CD4-positive, alpha-beta T cell treated with Interleukin-15 for 4 hours (primary cell): ENCODE measurements at places on chromosomes 1 and 21.

- no peak for DNase-seq
These were observed 119.7 kb upstream of the WNT4 start for GRCh38 chr1:22262583-22262982.

DNA sequence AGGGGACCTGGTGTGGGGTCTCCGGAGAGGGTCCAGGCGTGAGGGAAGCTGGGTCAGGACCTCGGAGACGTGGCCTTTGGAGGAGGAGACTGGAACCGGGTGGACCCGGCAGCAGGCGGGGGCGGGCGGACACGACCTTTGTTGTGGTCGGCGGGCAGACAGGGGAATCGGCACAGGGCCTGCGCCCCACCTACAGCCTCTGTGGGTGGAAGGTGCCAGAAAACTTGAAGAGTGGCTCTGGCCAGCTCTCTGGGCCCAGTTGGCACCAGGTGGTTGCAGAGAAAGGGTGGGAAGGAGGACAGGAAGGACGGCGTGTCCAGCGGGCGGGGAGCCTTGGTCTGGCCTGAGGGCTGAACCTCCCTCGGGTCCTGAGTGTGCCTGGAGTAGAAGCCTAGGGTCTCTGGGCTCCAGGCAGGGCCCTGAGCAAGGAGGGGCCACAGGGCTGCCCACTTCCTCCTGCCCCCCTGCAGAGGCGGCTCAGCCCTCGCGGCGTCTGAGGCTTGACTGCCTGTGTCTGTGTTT, 7.7 kb upstream of the TTLL10 start:
- DNase-seq, result no peak

- no peak for DNase-seq
These were observed 265.8 kb downstream of the NFIA start for GRCh38 chr1:61348025-61348665.

DNA sequence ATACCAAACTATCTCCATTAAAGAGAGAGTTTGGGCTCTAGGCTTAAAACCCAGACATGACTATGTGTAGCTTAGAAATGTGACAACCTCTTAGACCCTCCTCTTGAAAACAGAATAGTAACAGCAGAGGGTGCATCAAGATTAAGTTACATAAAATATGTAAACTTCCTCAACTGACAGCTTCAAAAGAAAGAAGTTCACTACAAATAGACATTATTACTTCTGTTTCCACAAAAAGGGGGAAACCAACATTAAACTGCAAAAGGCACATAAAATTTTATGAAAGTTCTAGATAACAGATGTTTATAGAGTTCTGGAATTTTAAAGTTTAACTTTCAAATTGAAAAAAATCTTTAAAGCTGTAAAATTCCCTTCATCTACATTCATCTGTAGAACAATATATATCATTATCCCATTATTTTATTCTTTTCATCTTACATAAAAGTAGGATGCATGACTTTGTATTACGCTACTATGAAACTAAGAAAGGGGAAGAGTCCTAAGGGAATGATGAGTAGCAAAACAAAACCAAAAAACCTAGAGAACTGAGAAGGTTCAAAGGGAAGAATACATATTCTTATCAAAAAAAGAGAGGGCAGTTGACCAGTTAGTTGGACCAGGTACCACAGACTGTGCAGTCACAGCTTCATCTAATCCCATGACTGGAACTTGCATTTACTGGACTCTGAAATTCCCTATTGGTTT, 177.0 kb downstream of the SIPA1L2 start:
- DNase-seq, result no peak

DNA sequence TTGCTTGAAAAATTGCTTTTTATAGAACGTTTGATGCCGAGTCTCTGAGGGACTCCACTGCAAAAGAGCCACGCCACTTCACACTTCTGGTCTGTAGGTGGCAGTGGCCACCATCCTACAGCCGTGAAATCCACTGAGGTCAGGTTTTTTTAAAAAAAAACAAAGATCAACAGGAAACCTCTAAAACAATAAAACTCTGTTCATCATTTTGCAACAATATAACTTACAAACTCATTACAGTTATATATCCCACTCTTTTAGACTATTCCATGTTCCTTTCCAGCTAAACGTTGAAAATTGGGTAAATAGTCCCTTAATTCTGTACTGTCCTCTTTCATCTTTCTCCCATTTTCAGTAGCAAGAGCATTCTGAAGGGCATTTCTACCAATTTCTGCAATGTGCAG, 64.6 kb upstream of the FMN2 start:
- no peak for DNase-seq

GRCh38 chr1:113194846-113195830, 122.1 kb downstream of the LRIG2 start:
- no peak for DNase-seq

DNA sequence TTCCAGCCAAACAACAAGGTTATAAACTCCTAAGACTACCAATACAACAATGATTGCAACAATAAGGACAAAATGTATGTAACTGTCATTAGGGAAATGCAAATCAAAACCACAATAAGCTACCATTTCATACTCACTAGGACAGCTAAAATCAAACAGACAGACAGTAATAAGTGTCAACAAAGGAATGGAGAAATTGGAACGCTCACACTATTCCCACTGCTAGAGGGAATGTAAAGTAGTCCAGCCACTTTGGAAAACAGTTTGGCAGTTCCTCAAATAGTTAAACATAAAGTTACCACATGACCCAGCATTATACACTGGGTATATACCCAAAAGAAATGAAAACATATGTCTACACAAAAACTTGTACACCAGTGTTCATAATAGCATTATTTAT, 9.3 kb downstream of the PRKAB2 start:
- DNase-seq, result no peak

GRCh38 chr1:47942240-47942629, 55.0 kb downstream of the TRABD2B start:
- no peak for DNase-seq

- no peak for DNase-seq
These were observed 3.7 kb downstream of the IFI6 start for GRCh38 chr1:27668121-27668807.

- no peak for DNase-seq
These were observed 1.5 kb downstream of the SIM2 start for GRCh38 chr21:36700295-36700970.

- DNase-seq, result no peak
These were observed 39.6 kb downstream of the PDE4B start for GRCh38 chr1:65832296-65832695.

- no peak for DNase-seq
These were observed 8.3 kb downstream of the CSMD2 start for GRCh38 chr1:34156739-34157138.
